ENCODE measurements at places on chromosomes 13 and 19.
A peak's percentile ranks its signal among the peaks of the same experiment; 100 is the strongest.

DNA sequence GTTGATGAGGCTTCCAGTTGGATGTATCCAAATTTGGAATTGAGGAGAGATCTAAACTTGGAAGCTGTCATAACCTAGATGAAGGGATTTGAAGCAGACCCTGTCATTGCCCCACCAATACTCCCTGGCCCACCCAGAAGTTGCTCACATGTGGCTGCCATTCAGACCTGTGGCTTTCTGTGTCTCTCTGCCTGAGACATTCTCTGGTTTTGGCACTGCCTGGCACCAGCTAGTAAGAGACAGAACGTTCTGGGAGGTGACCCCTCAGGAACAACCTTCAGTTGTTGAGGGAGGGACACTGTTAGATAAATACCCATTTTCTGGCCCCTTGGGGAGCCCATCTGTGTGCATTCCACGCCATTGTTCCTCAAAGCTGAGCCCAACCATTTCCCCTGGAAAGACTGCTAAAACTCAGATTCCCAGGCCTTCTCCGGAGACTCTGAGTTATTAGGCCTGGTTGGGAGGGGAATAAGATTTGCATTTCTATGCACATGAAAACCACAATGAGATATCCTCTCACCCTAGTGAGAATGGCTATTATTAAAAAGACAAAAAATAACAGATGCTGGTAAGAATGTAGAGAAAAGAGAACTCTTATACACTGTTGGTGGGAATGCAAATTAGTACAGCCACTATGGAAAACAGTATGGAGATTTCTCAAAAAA lies 290.4 kb downstream of the TSHZ3 start:
- DNase-seq: no peak

DNA sequence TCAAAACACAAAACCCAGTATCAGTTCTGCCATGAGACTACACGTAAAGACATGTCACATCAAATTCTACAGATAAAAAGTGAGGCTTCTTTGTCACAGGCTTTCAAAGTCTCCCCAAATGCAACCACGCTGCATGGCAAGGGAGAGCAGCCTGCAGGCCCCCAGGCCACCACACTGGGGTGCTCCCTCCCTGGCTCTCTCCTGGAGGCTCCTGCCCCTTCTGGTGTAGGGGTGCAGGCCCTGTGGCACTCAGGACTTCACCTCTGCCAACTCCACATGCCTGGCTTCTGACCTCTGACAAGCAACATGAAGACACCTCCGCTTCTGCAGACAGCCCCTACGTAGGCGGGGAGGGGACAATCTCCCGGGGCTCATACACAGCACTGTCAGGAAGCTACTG lies 14.3 kb downstream of the AKAP8 start:
- DNase-seq: no peak

- peak; percentile 14 for DNase-seq
Observed at GRCh38 chr13:83248751-83249150, 633.5 kb downstream of the SLITRK1 start.

DNA sequence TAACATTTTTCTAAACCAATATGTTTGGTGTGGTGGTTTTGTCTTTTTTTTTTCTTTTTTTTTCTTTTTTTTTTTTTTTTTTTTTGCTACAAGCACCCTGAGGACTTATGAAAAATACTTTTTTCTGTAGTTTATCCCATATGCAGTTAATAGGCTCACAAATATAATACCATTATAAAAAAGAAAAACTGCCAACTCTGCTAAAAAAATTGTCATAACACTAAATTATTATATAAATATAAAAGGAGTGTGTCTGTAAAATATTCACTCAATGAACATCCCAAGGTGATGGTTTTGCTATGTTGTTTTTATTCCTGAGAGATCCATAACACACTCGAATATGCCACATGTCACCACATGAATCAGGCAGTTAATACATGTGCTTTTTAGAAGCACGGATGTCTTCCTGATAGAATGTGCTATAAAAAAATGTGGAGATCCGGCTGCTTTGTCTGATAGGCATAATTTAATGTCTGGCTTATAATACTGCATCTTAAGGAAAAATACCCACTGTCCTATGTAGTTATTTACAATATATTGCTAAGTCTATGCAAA lies 110.7 kb upstream of the ZNF507 start:
- DNase-seq: no peak

DNA sequence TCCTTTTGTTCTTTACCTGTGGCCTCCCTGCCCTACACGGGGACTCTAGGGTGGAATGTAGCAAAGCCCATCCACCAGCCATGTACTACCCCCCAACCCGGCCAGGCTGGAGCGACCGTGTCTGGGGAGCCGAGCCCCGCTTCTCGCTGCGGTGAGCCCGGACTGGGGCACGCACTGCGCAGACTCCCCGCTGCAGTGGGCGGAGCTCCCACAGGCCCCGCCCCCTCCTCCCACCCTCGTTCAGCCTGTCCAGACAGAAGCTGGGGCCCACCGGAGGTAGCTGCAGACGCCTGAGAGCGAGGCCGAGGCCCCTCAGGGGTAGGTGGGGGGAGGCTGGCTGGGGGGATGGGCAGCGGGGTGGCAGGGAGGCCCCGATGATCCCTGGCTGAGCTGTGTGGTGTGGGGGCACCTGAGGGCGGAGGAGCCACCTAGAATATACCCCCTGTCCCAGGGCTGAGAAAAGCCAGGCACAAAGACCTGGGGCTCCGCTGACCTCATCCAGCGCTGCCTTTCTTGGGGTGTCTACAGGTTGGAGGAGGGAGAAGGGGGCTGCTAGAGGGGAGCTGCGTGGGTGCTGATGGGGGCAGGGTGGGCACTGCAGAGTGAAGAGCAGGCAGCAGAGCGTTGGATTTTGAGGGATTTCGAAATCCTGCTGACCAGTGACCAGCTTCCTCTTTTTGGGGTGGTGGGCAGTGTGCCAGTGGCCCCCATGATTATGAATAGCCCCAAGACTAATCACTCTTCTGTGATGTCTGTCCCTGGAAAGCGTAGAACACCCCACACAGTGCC lies 17.3 kb downstream of the PLD3 start:
- DNase-seq: peak; percentile 28

DNA sequence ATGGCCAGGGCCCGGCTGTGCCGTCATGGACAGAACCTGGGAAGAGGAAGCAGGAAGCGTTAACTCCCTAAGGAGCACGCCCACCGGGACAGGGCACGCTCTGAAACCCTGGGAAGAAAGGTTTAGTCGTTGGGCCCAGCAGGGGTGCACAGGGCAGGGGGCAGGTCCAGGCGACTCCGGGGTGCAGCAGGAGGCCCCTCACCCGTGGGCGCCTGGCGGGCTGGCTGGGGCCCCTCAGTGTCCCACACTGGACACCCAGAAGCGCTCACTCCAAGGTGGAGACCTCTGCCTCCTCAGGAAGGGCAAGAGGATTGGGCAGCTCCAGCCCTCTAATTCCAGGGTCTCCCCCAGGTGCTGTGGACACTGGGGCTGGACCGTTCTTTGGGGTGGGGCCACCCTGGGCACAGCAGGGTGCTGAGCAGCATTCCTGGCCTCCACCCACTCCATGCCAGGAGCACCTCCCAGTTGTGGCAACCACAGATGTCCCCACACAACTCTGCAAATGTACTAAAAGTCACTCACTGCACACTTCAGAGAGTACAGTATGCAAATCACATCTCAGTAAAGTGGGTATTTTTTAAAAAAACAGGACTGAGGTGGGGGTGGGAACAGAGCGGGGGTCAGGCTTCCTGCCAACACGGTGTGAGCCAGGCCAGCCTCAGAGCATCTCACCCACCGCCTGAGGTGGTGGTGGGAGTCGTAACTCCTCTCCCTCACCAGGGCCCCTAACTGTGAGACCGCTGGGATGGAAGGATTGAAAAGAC lies 35.2 kb downstream of the PIP5K1C start:
- DNase-seq: no peak

DNA sequence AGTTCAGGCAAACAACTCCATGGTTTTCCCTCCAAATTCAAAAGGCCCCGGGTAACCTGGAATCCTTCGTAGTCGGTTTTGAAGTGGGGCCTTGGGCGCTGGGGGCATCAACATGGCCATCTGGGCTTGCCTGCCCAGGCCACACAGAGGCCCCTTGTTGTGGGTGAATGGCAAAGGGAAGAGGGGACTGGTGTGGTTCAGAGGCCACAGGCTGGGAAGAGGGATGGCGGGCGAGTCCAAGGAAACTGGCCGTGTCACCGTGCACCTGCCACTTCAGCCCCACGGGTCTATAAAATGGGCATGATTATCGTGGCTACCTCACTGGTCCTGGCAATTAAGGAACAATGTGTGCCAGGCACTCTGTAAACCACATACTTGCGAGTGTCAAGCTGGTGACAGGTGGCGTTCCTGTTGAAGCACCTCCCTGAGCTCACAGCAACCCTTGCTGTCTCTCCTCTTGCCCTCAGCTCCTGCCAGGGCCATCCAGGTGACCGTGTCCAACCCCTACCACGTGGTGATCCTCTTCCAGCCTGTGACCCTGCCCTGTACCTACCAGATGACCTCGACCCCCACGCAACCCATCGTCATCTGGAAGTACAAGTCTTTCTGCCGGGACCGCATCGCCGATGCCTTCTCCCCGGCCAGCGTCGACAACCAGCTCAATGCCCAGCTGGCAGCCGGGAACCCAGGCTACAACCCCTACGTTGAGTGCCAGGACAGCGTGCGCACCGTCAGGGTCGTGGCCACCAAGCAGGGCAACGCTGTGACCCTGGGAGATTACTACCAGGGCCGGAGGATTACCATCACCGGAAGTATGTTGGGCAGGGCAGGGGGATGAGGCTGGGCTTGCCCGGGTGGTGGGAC lies 1.3 kb downstream of the LSR start:
- no peak for DNase-seq

GRCh38 chr13:60396783-60397703 lies at the start of gene TDRD3:
TDRD3 (plus strand) TSS chr13:60397220; CDS start chr13:60397365, 145 bp downstream.
- DNase-seq: peak; percentile 84

DNA sequence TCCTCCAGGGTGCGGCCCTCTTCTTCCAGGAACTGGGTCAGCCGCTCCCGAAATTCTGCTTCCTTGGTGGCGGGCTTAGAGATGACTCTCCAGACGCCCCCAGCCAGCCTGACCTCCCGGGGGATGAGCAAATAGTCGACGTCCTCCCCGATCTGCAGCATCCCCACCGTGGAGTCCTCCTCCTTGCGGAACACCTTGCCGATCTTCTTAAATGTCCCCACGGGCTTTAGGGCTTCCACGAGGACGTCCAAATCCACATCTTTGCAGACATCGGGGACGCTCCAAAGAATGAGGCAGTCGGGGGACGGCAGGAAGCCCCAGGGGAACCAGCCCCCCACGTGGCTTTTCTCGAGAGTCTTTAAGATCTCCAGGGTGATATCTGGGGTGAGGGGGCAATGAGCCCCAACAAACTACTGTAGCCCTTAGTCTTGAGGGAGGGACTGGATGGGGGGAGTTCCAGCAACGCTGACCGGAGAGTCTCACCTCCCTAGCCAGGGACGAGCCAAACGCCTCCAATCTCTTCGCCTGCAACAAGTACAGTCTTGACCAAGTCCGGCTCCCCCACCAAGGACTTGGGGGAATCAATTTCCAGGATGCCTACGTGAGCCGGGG lies 608 bp downstream of the CCDC8 start:
- no peak for DNase-seq

DNA sequence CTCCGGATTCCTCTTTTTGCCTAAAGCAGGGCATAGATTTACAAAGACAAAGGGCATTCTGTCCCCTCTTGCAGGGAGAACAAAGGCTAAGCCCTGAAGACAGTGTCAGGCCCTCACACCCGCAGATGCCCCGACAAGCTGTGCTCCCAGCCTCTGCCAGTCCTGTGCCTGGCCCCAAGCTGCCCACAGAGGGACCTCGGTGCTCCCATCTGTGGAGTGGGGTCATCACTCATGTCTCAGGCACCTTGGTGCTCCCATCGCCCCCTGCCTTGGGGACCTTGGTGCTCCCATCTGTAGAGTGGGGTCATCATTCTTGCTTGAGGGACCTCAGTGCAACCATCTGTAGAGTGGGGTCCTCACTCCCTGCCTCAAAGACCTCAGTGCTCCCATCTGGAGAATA lies 24.3 kb downstream of the C13orf46 start:
- DNase-seq: no peak

GRCh38 chr13:109246001-109246400 lies 540.4 kb downstream of the IRS2 start:
- DNase-seq: no peak

DNA sequence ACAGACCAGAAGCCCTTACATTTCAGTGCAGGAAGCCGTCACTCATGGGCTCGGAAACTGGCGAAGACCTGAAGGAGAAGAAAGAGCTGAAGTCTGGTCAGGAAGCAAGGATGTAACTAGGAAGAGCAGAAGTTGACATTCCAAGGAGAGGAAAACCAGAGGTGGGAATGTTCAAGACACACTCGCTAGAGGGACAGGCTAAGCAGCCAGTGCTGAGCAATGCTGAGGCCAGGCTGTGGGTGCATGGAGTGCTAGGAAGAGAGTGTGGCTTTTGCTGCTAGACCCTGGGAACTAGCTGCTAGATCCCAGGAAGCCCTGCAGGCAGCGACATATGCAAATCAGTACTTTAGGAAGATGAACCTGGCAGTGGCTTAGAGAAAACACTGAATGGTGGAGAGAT lies 12.1 kb upstream of the URAD start:
- DNase-seq: no peak

DNA sequence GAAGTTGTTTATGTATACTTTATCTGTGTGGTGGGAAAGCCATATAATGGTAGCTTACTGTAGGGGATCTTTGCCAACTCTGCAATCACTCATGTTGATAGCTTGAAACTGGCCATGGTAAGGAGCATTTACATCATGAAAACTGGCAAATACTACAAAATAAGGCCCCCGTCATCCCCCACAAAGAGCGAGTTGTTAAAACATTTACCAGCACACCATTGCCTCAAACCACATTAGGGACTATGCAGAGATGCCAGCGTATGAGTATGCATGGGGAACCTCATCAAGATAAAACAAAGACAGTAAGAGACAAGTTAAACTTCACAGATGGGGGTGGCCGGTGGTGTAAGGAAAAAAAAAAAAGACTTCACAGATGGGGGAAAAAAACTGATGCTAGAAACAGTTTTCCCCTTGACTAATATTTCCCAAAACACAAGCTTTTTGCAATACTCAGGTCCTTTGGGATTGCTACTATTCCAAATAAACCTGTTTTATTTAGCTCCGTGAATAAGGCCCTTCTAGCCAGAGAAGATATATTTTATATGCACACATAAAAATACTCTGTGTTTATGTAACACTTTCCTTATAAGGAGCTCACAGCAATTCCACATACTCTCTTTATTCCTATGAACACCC lies 70.6 kb upstream of the SERP2 start:
- peak; percentile 82 for DNase-seq

DNA sequence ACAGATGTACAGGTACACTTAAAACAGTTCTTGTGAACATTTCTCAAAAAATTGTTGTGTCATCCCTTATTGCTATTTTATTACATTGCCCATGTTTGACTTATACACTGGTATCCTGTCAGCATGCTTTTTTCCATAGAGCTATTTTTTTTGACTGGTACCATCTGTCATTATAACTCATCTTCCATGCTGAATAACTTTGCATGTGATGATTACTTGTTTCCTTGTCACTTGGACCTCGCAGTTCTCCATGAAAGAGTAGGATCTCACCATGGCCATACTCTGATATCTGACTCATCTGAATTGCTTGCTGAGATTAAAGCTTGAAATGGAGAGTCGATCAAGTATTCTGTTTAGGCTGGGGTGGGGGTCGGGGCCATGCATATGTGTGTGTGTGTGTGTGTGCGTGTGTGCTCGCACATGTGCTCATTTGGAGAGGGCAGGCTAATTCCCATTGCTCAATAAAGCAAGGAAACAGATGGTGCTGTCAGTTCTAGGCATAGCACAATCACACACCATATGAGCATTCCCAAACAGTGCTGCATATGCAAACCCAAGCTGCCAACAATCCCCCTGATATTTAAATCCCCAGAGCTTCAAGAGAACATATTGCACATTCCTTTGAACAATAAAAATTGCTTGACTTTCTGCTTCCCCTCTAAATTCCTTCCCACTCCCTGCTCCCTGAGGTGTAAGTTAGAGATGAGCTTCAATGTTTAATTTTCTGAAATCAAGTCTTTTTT lies 62.9 kb downstream of the NHLRC3 start:
- no peak for DNase-seq
